ENCODE measurements at places on chromosomes 3 and 15.

GRCh38 chr3:176032043-176032442 is 1165.2 kb downstream of the TBL1XR1 start:
- no peak for DNase-seq

- no peak for DNase-seq
These were observed 50.3 kb downstream of the SHQ1 start for GRCh38 chr3:72797773-72798543.

GRCh38 chr3:29286478-29287240 is 5.8 kb downstream of the RBMS3 start:
- peak; percentile 38 for DNase-seq

DNA sequence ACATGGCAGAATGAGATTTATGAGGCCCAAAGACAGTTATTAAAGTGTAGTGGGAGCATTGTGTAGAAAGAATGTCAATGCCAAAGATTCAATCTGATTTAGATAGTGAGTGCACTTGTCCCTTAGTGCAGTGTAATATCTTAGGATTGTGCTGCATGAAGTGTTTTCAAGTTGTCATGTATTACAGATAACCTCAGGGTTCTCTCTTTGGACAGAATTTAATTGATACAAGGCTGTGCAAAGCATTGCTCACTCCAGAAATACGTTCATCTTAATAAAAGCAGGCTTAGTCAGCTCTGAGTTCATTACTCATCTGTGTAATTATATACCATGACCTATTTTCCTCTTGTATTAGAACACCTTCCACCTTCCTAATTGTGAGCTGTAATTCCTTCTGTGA is 16.0 kb upstream of the GPR171 start:
- peak; percentile 99 for DNase-seq

- no peak for DNase-seq
These were observed 7.4 kb downstream of the TBC1D23 start for GRCh38 chr3:100268156-100268555.

DNA sequence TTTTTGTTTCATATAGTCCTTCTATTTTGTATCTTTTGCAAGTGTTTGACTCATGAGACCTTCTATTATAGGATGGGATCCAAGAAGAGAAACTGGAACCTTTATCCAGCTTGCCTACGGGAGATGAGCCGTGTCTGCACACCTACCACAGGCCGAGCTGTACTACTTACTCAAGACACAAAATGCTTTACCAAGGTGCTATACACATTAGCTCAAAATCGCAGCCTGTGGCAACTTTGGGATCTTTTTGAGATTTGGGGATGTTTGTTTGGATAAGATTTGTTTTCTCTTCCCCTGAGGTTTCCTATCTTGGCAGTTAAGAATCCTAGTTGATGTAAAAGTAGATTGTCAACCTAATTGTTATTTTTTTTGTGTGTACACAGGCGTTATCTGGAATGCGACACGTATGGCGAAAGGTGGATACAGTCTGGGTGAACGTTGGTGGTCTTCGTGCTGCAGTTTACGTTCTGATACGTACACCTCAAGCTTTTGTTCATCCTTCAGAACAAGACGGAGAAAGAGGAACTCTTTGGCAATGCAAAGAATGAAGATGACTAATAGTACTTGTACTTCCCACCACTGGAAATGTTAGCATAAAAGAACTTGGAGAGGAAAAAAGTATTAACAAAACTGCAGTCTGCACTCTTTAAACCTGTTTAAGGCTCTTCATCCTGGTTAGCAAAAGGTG is 13.1 kb upstream of the SETD5 start:
- DNase-seq, result peak; percentile 34

GRCh38 chr15:93231994-93232393 is 143.0 kb upstream of the RGMA start:
- DNase-seq, result no peak

GRCh38 chr3:186990277-186990676 is 60.0 kb downstream of the ST6GAL1 start:
- peak; percentile 23 for DNase-seq

GRCh38 chr15:68674975-68675374 is 96.2 kb downstream of the CORO2B start:
- peak; percentile 81 for DNase-seq

GRCh38 chr3:119700269-119700919 is 2.4 kb upstream of the CFAP91 start:
- DNase-seq, result peak; percentile 65

DNA sequence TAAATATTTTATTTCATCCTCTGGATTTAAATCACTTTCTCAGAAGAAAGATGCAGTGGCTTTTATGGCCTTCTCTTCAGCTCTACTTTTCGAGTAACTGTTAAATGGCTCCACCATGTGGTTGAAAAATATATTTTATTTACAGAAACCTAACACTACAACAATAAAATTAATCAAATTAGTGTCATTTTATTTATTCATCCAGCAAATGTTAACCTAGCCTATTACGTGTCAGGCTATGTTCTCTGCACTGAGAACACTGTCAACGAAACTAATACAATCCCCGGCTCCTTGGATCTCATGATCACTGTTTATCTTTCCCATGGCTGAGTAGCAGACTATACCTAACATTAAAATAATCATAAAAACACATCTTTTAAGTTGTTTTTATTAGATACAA is 148.0 kb upstream of the OSTN start:
- peak; percentile 42 for DNase-seq

DNA sequence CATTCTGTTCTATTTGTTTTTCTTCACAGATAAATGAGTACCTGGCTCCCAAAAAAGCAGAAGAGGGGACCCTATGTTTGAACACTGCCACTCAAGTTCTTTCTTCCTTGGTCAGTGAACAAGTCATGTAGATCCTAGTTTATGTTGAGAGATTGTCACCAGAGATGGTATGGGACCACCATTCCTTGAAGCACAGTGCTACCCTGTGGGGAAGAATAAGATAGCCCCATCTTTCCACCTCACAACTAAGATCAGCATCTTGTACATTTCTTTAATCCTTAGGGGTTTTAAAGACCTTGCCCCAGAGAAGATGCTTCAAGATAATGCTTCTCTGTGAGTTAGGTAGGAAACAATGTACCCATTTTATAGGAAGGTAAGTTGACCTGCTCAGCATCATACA is 233.5 kb upstream of the WNT5A start:
- DNase-seq, result peak; percentile 11

DNA sequence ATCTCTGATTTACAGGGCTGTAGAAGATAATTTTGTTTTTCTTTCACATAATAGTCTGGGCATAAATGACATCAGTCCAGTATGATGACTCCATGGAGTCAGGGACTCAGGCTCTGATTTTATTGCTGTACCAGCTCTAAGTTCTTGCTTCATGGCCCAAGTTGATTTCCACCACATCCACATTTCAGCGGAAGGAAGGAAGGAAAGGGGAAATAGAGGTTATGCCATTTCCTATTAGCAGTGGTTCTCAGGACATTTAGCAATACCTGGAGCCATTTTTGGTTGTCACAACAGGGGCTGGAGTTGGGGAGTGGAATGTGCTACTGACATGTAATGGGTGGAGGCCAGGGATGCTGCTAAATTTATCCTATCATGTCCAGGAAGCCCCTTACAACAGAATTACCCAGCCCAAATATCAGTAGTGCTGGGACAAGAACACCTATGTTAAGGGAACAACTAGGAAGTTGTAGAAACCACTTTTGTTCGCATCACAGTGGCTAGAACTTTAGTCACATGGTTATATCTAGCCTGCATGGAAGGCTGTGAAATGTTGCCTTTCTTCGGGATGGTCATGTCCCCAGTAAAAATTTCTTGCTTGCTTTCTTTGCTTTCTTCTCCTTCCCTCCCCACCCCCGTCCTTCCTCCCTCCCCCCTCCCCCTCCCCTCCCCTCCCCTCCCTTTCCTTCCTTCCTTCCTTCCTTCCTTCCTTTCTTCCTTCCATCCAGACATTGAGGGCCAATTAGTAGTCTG is 42.1 kb downstream of the OXSR1 start:
- DNase-seq, result no peak

DNA sequence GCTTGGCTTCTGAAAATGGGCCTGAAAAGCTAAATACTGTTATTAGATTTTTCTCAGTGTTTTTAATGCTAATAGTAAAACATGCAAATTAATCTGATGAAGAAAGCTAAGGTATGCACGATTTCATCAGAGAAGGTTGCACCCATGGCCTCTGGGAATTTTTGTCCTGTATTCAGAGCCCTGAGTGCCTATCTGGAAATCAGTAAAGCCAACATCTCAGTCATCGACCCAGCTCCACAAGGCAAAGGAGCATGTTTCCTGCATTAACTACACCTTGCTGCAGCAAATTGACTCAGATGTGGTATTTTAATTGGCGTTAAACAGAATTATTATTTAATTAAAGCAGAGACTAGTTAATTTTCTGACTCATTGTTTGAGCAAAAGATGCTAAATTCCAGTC is 49.0 kb upstream of the TP63 start:
- DNase-seq, result no peak

DNA sequence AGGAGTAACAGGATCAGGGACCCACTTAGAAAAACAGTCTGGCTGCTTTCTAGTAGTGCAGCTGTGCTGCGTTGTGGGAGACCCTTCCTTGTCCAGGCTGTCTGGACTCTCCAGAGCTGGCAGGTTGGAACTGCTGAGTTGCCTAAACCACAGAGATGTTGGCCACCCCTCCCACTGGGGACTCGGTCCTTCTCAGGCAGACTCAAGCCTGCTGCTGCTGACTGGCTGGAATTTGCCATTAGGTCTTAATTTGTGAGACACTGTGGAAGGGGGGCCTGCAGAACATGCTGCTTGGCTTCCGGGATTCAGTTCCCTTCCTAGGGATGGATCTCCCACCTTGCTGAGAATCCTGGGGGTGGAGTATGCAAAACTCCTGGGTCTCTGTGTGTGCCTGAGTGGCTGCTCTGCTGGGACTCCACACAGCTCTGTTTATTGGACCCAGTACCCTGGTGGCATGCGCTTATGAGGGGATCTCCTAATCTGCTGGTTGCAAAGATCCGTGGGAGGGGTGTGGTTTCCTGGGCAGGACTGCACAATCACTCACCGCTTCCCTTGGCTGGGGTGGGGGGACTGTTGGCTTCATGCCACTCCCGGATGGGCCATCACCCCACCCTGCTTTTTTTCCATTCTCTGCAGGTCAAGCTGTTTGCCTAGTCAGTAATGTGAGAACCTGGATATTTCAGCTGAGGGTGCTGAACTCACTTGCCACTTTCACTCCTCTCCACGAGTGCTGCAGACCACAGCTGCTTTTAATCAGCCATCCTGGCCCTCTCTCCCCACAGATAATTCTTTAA is 150.5 kb downstream of the CFAP20DC start:
- peak; percentile 30 for DNase-seq

- no peak for DNase-seq
These were observed 20.7 kb downstream of the KLF13 start for GRCh38 chr15:31347067-31347975.

- DNase-seq, result no peak
These were observed 133.0 kb downstream of the FBLN2 start for GRCh38 chr3:13681931-13682330.

GRCh38 chr3:11323813-11324212 is 51.6 kb downstream of the ATG7 start:
- DNase-seq, result no peak

GRCh38 chr3:13114811-13115575 is 41.8 kb upstream of the IQSEC1 start:
- DNase-seq, result no peak

DNA sequence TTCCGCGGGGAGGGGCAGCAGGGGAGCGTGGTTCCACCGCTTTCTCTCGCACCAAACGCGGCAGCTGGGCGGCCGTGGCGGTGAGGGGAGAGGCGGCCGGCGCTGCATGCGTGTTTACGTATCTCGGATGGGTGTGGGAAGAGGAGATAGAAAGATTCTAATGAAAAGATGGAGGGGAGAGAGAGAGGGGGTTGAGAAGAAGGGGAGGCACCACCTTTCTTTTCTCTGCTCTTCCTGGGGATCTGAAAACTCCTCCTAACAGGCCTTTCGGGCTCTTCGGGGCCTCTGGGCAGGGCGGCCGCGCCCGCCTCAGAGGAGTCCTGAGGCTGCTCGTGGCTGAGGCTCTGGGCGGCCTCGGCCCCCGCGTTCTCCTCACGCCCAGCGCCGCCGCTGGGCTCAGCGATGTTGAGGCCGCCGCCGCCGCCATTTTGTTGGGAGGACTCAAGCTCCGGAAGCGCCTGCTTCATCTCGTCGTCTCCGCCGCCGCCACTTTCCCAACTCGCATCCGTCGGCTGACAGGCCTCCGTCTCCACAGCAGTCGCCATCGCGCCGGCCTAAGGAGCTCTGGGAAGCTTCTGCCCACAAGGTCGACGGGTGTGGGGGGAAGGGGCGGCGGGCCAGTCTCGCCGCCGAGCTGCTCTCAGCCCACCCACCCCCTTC is 473 bp downstream of the TASOR start:
- peak; percentile 48 for DNase-seq

DNA sequence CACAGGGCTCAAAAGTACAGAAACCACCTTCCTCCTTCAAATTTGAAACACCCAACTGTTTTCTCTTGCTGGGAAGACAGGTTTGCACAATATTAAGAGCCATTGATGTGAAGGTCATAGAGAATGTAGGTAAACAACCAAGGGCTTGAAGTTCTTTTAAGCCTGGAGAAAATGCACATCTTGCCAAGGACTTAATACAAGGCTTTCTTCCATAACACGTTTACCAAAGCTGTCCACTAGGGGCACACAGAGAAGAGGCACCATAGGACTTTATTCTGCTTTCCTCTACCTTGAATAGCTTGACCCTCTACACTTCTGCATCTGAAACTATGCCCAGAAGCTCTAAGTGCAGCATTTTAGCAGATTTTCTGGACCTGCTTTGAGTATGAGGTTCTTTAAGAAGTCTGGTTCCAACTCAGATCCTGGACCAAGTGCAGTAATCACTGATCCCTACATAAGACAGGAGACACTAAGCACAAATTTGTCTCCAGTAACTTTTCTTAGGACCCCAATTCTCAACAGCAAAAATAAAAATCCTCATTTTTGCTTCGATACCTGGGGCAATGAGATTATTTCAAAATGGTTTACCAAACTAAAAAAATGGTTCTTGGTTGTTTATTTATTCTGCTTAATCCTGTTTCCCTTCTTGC is 138.0 kb downstream of the FBN1 start:
- peak; percentile 67 for DNase-seq

DNA sequence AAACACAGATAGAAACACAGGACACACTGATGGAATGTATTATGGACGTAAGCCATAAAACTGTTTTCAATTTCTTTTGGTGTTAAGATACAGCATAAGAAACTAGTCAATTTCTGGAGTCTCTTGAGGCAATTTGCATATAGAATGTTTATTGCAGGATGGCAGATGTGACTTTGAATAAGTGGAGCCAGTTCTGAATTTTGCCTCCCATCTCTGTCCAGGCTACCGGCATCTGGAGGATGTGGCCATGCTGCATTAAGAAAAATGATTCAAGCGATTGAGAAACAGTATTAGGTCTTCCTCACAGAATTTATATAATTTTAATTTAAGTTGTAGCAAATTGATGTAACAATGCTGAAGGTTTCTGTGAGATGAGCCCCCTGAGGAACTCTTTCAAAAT is 81.5 kb downstream of the CHST2 start:
- DNase-seq, result no peak

DNA sequence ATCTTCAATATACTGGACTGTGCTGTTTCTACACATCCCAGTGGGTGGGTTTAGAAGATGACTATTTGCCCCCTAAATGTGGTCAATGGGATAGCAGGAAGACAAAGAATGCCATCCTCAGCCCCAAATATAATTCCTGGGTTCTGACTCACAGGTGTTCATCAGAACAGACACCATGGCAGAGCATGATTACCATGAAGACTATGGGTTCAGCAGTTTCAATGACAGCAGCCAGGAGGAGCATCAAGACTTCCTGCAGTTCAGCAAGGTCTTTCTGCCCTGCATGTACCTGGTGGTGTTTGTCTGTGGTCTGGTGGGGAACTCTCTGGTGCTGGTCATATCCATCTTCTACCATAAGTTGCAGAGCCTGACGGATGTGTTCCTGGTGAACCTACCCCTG is 3.0 kb downstream of the CXCR6 start:
- DNase-seq, result no peak

GRCh38 chr3:156760333-156760732 is 65.8 kb upstream of the LEKR1 start:
- peak; percentile 98 for DNase-seq
